HFFc6 (cell line): ENCODE measurements at places on chromosomes 4 and X. TPM values are rescaled to one million over a fixed set of nuclear protein-coding genes. Genes with fewer than 3 reads are reported as not detected.

DNA sequence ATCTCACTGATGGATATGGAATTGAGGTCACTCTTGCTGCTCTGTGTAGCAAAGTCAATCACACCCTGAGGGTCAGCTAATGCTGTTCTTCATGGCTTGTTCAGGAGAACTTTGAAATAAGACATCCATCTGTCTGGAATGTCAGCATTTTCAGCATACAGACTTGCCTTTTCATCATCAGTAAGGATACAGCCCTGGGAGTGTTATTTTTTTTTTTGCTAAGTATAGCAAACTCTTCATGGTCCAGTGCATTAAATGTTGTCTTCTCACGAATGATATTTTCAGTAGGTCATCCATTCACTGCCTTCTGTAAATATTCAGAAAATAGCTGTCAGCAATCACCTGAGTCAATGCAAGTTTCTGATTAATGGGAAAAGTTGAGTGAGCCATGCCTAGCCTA lies 268.8 kb upstream of the SMIM31 start:
- DNase-seq = no peak

WDFY3 gene
- 46.4 to 52.9 TPM (median 52.6 TPM) in 3 replicates for total RNA-seq

SRPX2 gene
- total RNA-seq = 22.3 to 32.6 TPM (median 24.7 TPM) in 3 replicates

GRCh38 chr4:176198316-176198903 lies 3.0 kb upstream of the SPATA4 start:
- DNase-seq = no peak

PNMA6A gene
- total RNA-seq = 0.22 to 0.29 TPM in 2 of 3 replicates, not detected in the other

VCX3B gene
- not detected in 3 replicates for total RNA-seq

- no peak for DNase-seq
These were observed 1383.0 kb upstream of the TENM3 start for GRCh38 chr4:180860089-180860720.

GPRASP3 gene
- 1.7 to 5.4 TPM (median 1.9 TPM) in 3 replicates for total RNA-seq

CT45A9 gene
- total RNA-seq = not detected in 3 replicates

C1QTNF7 gene
- not detected in 3 replicates for total RNA-seq

GRCh38 chrX:1170243-1170642 lies 42.2 kb downstream of the CRLF2 start:
- no peak for DNase-seq

GPR119 gene
- total RNA-seq = not detected in 3 replicates
